Effector memory CD4-positive, alpha-beta T cell (primary cell): ENCODE measurements at places on chromosomes 6 and 20.

- DNase-seq, result no peak
- no peaks in the 10 kb centered on the region for H3K36me3 ChIP-seq
- no peak overlapping the region for H3K27ac ChIP-seq
- H3K27me3 ChIP-seq, result no peaks in the 10 kb centered on the region
- H3K4me1 ChIP-seq, result peaks cover 12% of the 10 kb centered on the region
- H3K4me3 ChIP-seq, result no peak overlapping the region
Measured at GRCh38 chr20:17663040-17663399, 19.0 kb downstream of the RRBP1 start.

GRCh38 chr6:46103441-46104115 is 26.2 kb upstream of the ENPP4 start:
- H3K36me3 ChIP-seq, result no peaks in the 10 kb centered on the region
- no peak for DNase-seq
- H3K27me3 ChIP-seq, result no peaks in the 10 kb centered on the region
- no peak overlapping the region for H3K4me3 ChIP-seq

GRCh38 chr6:157557559-157557958 is 176.6 kb downstream of the ZDHHC14 start:
- H3K27ac ChIP-seq, result no peak overlapping the region
- no peak for DNase-seq
- H3K4me1 ChIP-seq, result no peaks in the 10 kb centered on the region
- no peak overlapping the region for H3K4me3 ChIP-seq

DNA sequence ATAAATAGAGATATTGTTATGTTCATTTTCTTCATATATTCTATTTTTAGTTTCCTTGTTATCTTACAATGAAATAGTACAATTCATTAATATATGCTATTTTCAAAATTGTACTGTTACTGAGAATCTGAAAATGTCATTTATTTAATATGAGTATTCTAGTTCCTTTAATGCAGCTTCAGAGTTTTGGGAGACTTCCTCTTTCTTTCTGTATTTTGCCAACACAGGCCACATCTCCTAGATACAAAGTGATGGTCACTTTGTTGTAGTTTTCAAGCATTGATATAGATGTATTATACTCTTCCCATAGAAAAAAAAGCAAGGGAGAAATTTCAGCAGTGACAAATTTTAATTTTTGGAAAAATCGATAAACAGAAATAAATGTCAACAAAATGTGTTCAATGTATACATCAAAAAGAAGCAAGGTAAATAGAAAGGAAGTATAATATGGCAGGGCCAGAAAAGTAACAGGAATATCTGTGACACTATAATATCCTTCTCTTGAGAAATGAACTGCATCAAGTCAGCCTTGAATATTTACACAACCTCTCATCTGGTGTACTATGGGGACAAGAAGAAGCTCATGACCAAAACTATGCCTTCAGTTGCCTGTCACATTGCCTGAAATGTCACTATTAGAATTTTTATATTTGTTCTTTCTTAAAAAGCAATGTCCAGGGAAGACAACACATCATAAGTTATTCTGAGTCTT is 396.0 kb downstream of the TBC1D32 start:
- no peaks in the 10 kb centered on the region for H3K36me3 ChIP-seq
- no peak overlapping the region for H3K4me3 ChIP-seq
- DNase-seq, result no peak

- DNase-seq, result peak; percentile 27
- peaks cover 42% of the 10 kb centered on the region for H3K36me3 ChIP-seq
- peak overlapping the region; percentile 9 for H3K27ac ChIP-seq
- H3K27me3 ChIP-seq, result no peaks in the 10 kb centered on the region
Measured at GRCh38 chr6:111711984-111712752, 106.5 kb upstream of the TRAF3IP2 start.

GRCh38 chr6:41785689-41786450 is 1.6 kb upstream of the TOMM6 start:
- H3K4me1 ChIP-seq, result peaks cover 11% of the 10 kb centered on the region
- H3K27ac ChIP-seq, result no peak overlapping the region
- H3K4me3 ChIP-seq, result peak overlapping the region; percentile 84
- peaks cover 19% of the 10 kb centered on the region for H3K36me3 ChIP-seq

GRCh38 chr20:51340451-51340840 is 202.1 kb downstream of the NFATC2 start:
- no peaks in the 10 kb centered on the region for H3K4me1 ChIP-seq
- H3K27me3 ChIP-seq, result no peaks in the 10 kb centered on the region
- no peak for DNase-seq
- no peaks in the 10 kb centered on the region for H3K36me3 ChIP-seq
- H3K27ac ChIP-seq, result no peak overlapping the region

GRCh38 chr6:158030380-158031300 is 49.0 kb downstream of the SYNJ2 start:
- no peak for DNase-seq
- no peak overlapping the region for H3K27ac ChIP-seq
- no peaks in the 10 kb centered on the region for H3K27me3 ChIP-seq
- H3K4me3 ChIP-seq, result no peak overlapping the region
- peaks cover 15% of the 10 kb centered on the region for H3K36me3 ChIP-seq

GRCh38 chr6:116877743-116878142 is 701 bp downstream of the RFX6 start:
- H3K4me3 ChIP-seq, result no peak overlapping the region
- H3K27me3 ChIP-seq, result peaks cover 2% of the 10 kb centered on the region
- H3K27ac ChIP-seq, result no peak overlapping the region
- H3K36me3 ChIP-seq, result no peaks in the 10 kb centered on the region
- peaks cover 3% of the 10 kb centered on the region for H3K4me1 ChIP-seq

- H3K4me1 ChIP-seq, result no peaks in the 10 kb centered on the region
- DNase-seq, result no peak
- no peaks in the 10 kb centered on the region for H3K27me3 ChIP-seq
- no peak overlapping the region for H3K4me3 ChIP-seq
- H3K36me3 ChIP-seq, result no peaks in the 10 kb centered on the region
- no peak overlapping the region for H3K27ac ChIP-seq
Measured at GRCh38 chr20:47973519-47974233, 188.4 kb upstream of the SULF2 start.

- H3K27ac ChIP-seq, result no peak overlapping the region
- no peaks in the 10 kb centered on the region for H3K27me3 ChIP-seq
- no peaks in the 10 kb centered on the region for H3K36me3 ChIP-seq
- H3K4me1 ChIP-seq, result peaks cover 4% of the 10 kb centered on the region
- no peak overlapping the region for H3K4me3 ChIP-seq
Measured at GRCh38 chr6:108714766-108715414, 133.3 kb upstream of the ARMC2 start.

- no peaks in the 10 kb centered on the region for H3K4me1 ChIP-seq
- H3K4me3 ChIP-seq, result no peak overlapping the region
- H3K36me3 ChIP-seq, result no peaks in the 10 kb centered on the region
- no peak for DNase-seq
Measured at GRCh38 chr6:116047173-116047933, 13.3 kb downstream of the FRK start.

GRCh38 chr6:63805808-63806572 is 170.4 kb downstream of the PHF3 start:
- no peaks in the 10 kb centered on the region for H3K27me3 ChIP-seq
- DNase-seq, result no peak
- no peaks in the 10 kb centered on the region for H3K4me1 ChIP-seq
- no peak overlapping the region for H3K27ac ChIP-seq
- H3K4me3 ChIP-seq, result no peak overlapping the region
